ENCODE measurements at places on chromosomes 2 and 18.
A peak's percentile ranks its signal among the peaks of the same experiment; 100 is the strongest.

- no peak for DNase-seq
Measured at GRCh38 chr2:75548036-75548573, 12.6 kb downstream of the EVA1A start.

DNA sequence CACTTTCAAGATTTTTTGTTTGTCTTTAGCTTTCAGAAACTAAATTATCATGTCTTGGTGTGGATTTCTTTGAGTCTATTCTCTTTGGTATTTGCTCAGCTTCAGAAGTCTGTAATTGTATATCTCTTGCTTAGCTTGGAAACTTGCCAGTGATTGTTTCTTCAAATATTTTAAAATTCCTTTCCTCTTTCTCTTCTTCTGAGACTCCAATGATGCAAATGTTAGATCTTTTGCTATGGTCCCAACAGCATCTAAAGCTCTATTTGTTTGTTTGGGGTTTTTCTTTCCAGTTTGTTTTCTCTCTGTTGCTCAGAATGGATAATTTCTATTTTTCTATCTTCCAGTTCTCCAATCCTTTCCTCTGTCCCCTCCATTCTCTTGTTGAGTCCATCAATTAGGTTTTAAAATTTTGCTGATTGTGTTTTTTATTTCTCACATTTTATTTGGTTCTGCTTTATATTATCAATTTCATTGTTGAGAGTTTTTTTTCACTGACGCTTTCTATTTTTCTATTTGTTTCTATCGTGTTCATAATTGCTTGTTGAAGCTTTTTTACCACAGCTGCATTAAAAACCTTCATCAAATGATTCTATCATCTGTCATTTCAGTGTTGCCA, 81.5 kb upstream of the DAPL1 start:
- DNase-seq = no peak

- no peak for DNase-seq
Measured at GRCh38 chr2:226208726-226209125, 590.9 kb downstream of the IRS1 start.

- DNase-seq = no peak
Measured at GRCh38 chr2:199797431-199798403, 53.3 kb downstream of the FTCDNL1 start.

GRCh38 chr2:110900191-110900590, 167.8 kb downstream of the ACOXL start:
- no peak for DNase-seq

DNA sequence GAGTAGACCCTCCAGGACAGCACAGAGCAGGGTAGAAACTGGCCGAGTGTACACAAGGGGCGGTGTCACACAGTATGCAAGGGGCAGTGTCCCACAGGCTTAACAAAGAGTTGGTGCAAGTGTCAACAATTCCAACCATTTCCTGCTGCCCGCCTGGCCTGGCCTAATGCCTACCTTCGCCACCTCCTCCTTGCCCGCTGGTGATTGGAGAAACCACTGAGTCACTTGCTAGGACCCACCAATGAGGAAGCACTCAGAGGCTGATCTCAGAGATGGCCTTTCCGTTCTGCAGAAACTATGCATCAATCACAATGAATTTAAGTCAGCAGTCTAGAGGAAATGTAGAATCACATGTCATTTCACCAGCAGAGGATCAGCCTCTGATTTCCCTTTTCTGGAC, 263.3 kb upstream of the PKDCC start:
- no peak for DNase-seq

- no peak for DNase-seq
Measured at GRCh38 chr2:120883607-120884440, 148.2 kb downstream of the GLI2 start.

DNA sequence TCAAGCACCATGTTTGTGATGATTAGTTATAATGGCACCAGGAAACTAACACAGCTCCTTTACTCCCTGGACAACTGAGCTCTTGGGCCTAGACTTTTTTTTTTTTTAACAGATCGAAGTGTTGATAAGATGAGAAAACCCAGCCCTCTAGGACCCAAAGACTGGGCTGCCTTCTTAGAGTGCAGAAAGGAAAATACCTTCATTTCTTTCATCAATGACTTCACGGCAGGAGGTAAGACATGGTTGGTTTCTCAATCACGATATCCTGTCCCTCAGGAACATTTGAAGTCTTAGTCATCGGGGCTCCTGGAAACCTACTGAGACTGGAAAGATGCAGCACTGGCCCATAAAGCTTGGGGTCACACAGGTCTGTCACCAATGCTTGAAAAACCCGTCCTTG, 84.7 kb downstream of the TNFRSF11A start:
- DNase-seq = no peak

- DNase-seq = no peak
Measured at GRCh38 chr18:14914121-14914520, 166.1 kb downstream of the ANKRD30B start.

DNA sequence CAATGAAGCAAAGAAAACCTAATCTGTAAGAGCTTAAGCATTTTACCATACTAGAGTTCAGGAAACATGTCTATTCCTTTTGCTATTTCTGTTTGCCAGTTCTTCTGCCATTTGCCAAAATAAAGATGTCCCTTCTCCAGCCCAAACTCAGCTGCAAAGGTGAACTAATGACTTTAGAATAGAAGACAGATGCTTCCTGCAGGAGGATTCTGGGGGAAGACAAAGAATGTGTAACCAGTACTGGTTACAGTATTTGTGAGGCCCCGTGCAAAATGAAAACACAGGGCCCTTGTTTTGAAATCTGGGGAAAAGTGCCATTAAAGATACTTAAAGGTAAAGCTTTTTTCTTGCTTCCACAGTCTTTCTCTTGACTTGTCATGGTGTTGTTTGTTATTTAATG, 34.3 kb upstream of the MTX2 start:
- no peak for DNase-seq

DNA sequence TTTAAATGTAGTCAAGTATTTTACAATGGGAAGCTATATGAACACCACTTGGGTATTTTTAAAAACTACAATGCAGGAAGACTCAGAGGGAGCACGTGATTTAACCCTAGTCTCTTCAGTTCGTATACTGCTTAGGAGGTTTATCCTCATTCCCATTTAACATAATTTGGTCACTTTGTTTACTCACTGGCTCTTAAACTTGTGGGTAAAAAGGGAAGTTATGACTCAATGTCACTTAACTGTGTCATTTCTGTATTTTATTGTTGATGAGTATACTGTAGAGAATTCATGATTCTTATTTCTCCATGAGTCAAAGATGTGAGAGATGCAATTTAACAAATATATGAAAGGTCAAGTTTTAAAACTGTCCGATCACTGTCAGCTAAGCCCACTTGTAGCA, 48.2 kb downstream of the SLC66A3 start:
- no peak for DNase-seq

- no peak for DNase-seq
Measured at GRCh38 chr18:56139372-56139771, 499.0 kb downstream of the TXNL1 start.

GRCh38 chr2:64101141-64101591, 43.1 kb downstream of the PELI1 start:
- DNase-seq = no peak

DNA sequence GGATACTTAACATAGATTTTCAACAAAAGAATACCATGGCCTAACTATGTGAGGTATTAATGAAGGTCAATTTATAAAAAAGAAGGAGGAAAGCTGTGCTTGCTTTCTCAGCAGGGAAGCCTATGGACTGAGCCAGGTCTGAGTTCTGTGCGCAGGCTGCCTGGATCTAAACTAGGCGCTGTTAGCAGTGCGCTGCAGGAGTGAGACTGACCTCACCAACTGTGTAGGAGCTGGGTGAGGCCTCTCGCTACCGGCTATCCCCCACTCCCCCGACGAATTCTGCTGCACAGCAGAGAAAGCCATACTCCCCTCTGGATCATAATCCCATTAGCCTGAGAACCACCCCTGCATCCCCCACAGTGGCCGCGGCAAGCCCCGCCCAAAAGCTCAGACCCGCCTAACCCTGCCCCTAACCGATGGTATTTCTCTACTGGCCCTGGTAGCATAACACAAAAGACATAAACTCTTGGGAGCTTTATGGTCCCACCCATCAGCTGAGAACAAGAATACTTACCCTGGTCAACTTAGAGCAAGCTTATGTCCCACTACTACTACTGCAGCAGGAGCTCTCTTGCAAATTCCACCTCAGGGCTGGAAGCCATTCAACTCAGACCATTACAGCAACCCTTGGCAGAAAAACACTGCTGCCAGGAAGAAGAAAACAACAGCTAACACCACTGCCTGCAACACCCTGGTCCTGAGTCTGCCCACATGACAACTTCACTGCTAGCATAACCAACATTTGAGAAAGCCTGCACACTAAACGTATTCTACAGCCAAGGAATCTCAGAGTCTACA, 28.0 kb downstream of the SULT1C2 start:
- peak; percentile 18 for DNase-seq

DNA sequence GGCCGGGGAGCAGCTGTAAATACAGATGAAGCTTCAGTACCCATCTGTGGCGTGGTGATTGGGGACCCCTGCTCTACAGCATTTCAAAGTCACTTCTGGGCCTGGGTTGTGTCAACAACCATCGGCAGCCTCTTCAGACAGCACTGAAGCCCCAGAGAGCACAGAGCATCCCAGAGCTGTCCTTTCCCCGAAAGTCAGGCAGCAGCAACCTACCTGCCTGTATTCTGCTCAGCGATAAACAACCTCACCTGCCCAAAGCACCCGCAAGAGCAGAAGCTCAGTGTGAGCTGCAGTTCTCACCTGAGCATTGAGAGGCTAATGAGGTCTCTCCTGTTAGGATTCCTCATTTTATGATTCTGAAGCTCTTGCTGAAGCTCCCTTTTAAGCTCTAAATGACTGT, 19.3 kb downstream of the TRABD2A start:
- DNase-seq = no peak

- DNase-seq = no peak
Measured at GRCh38 chr2:239209783-239210182, 191.0 kb downstream of the HDAC4 start.

GRCh38 chr2:139165601-139166000, 385.4 kb upstream of the NXPH2 start:
- no peak for DNase-seq

DNA sequence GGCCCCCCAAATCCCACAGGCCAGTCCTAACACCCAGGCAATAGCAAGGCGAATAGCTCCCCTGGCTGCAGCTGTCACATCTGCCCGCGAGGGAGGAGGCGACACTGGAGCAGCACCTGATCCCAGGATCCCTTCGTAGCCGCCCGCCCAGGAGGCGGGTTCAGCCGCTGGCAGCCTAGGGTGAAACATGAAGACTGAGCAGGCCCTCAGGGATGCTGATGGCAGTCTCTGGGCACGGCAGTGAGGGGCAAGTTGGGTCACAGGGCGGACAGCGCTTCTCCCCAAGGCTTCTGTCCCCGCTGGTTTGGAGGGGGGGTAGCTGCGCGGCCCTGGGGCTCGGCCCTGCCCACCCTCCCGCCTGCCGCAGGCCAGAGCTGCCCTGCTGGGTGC, 1.9 kb downstream of the DNMT3A start:
- DNase-seq = no peak

GRCh38 chr2:39898934-39899333, 119.9 kb upstream of the THUMPD2 start:
- DNase-seq = no peak

Measured in iPS DF 6.9 (cell line).